BJ (cell line): ENCODE measurements at places on chromosomes 13 and 19.

DNA sequence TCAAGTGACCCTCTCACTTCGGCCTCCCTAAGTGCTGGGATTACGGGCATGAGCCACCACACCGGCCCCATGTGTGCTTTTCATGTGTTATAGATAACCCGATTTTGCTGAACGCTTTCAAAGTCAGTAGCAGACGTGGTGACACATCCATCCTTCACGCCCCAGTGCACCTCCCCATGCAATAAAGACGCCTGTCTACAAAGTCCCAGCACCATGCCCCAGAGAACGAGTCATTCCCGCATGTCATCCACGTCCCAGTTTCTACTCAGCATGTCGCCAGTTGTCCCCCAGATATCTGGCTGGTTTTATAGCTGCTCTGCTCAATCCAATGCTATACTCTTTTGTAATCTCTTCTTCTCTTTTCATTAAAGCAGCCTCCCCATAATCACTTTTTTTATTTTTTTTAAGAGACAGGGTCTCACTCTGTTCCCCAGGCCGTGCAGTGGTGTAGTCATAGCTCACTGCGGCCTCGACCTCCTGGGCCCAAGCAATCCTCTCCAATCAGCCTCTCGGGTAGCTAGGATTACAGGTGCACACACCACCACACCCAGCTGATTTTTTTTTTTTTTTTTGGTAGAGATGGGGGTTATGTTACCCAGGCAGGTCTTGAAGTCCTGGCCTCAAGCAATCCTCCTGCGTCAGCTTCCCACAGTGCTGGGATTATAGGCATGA is 42.5 kb downstream of the DNM2 start:
- no peak for DNase-seq

- no peak for DNase-seq
Measured at GRCh38 chr19:4983346-4984105, 14.6 kb downstream of the KDM4B start.

DNA sequence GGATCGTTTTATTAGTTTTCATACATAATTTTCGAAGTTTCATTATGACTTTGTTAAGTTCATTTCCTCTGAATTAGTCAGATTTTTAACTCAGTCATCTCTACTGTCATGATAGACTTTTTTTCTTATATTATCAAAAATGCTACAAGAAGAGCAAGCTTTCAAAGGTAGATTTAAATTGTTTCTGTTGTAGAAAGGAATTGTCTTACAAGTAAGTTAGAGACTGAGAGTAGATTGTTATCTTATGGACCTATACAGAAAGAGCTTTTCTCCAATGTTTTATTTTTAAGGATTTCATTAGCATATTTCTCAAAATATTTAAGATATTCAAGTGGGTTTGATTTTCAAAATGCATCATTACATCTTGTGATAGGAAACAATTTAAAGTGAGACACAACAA is 2.7 kb downstream of the MAB21L1 start:
- DNase-seq: no peak

GRCh38 chr13:32261567-32261966 is 53.6 kb downstream of the ZAR1L start:
- DNase-seq: no peak

DNA sequence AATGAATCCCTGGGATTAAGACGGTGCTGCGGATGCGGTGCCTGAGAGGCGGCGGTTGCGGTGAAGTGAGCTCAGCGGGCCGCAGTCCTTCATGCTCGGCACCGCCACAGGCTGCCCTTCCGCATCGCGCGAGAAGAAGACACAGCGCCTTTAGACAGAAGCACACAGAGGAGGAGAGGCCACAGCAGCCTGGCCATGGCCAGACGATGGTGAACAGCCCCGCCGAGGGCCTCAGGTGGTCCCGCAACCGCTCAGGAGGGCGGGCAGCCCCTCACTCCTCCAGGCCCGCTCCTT is 459.2 kb downstream of the MYO16 start:
- DNase-seq: no peak

GRCh38 chr19:46134527-46134926 is 10.0 kb upstream of the IGFL3 start:
- DNase-seq: no peak
